Muscle of leg (tissue), 16 donors: ENCODE measurements at places on chromosomes 2 and 18. TPM values are rescaled to one million over a fixed set of nuclear protein-coding genes. Genes with fewer than 3 reads are reported as not detected.

DNA sequence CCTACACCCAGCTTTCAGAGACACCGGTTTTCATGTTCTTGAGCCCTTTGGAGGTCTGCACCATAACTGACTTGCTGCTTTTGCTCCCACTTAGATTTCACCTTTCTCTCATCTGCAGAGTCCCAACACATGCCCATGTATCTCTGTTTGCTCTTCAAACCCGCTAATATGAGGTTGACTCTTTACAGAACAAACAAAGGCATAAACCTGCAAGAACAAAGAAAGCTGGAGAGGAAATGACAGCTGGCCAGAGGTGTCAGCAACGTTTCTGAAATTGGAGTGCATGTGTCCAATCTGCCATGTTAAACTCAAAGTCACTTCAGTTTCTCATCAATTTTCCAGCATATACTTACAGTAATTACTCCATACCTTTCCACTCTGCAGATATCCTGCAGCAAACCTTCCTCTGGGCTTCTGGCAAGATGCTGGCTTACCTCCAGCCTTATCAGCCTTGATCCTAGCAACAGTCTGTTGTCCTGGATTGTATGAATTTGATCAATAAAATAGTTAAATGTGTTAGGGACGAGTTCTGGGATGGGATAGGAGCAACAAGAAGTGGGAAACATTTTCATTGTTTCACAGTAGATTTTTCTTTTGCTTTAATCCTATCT is 157.4 kb downstream of the FHOD3 start:
- no peak overlapping the region for H3K4me3 ChIP-seq
- no peak overlapping the region for H3K27ac ChIP-seq
- no peaks in the 10 kb centered on the region for H3K27me3 ChIP-seq

CCDC68 gene
- 0.58 TPM for total RNA-seq

DNA sequence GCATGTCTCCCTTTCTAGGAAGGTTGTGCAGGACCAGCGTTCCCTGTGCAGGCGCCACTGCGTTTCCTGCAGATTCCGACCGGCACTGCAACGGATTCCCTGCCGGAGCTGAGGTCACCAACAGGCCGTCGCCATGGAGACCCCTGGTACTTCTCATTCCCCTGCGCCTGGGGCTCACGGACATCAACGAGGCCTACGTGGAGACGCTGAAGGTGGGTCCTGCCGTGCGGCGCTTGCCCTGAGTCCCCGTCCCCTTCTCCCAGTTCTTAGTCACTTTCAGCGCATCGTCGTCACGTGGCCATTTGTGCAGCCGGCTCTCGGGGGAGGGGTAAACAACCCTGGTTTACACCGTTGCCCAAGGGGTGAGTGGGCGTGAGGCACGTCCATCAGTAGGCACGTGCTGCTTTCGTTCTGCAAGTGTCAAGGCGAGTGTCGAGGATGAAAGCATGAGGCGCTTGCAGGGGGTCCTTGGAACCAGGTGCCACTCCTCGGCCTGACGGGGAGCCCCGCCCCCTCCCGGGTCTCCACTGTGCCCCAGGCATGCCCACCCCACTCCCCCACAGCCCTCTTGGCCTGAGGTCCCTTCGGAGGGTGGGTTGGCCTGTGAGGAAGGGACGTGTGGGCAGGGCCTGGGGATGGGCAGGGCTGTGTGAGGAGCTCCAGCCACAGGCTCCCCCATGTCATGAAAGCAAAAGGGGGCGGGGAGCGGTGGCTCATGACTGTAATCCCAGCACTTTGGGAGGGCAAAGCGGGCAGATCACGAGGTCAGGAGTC is 19.8 kb downstream of the DTYMK start:
- peaks cover 59% of the 10 kb centered on the region for H3K36me3 ChIP-seq
- DNase-seq = no peak
- no peaks in the 10 kb centered on the region for H3K27me3 ChIP-seq
- H3K4me1 ChIP-seq = no peaks in the 10 kb centered on the region
- no peak overlapping the region for H3K27ac ChIP-seq
- no peak overlapping the region for H3K4me3 ChIP-seq

KYNU gene
- 0.84 TPM for total RNA-seq

TCF23 gene
- 0.35 TPM for total RNA-seq

GRCh38 chr2:127149384-127149783 is 42.4 kb upstream of the BIN1 start:
- H3K27me3 ChIP-seq = no peaks in the 10 kb centered on the region
- no peak for DNase-seq
- peaks cover 34% of the 10 kb centered on the region for H3K4me1 ChIP-seq
- H3K27ac ChIP-seq = no peak overlapping the region
- no peaks in the 10 kb centered on the region for H3K36me3 ChIP-seq

- H3K27me3 ChIP-seq = peaks cover 73% of the 10 kb centered on the region
- no peak for DNase-seq
- peaks cover 19% of the 10 kb centered on the region for H3K4me1 ChIP-seq
Measured at GRCh38 chr18:59276047-59276446, 2.8 kb upstream of the RAX start.

- H3K27ac ChIP-seq = no peak overlapping the region
- no peak for DNase-seq
- no peaks in the 10 kb centered on the region for H3K27me3 ChIP-seq
- H3K4me1 ChIP-seq = no peaks in the 10 kb centered on the region
- no peaks in the 10 kb centered on the region for H3K36me3 ChIP-seq
Measured at GRCh38 chr2:12302140-12302539, 414.6 kb upstream of the TRIB2 start.

- no peak overlapping the region for H3K27ac ChIP-seq
- H3K4me1 ChIP-seq = peaks cover 4% of the 10 kb centered on the region
- no peak overlapping the region for H3K4me3 ChIP-seq
- no peaks in the 10 kb centered on the region for H3K36me3 ChIP-seq
Measured at GRCh38 chr18:32848826-32849225, 76.0 kb upstream of the KLHL14 start.

GRCh38 chr2:191806396-191806795 is 40.5 kb downstream of the CAVIN2 start:
- H3K27ac ChIP-seq = no peak overlapping the region
- H3K36me3 ChIP-seq = no peaks in the 10 kb centered on the region
- no peaks in the 10 kb centered on the region for H3K4me1 ChIP-seq
- H3K4me3 ChIP-seq = no peak overlapping the region
- no peaks in the 10 kb centered on the region for H3K27me3 ChIP-seq
